ENCODE measurements at places on chromosomes 7 and 10.

GRCh38 chr7:116569737-116570136 is 44.9 kb downstream of the CAV1 start:
- no peak for DNase-seq

DNA sequence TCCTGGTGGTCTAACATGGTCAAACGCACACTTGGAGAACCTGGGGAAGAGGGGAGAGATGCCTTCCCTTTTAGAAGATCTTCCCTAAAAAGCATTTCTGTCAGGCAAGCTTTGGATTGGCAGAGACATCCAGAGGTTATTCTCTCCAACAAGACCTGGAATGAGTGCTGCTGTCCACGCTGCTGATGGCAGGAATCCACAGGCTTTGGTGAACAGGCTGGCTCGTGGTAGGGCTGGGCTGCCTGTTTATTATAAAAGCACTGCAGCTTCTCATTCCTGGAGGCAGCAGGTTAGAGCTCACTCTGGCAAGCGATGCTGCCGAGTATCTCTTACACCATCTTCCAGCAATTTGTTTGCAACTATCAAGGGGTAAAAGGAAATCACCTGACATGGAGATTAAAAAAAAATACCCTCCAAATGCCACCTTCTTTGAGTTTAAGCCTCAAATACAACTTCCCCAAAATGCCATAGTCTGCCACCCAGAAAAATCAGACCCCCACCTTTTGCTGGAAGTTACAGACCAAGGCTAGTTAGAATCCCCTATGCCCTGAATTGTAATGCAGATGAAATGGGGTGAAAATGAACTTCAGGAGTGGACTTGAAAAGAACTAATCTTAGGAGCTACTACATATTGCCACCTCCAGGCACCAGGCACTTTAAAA is 152.1 kb upstream of the KMT2E start:
- DNase-seq, result no peak

DNA sequence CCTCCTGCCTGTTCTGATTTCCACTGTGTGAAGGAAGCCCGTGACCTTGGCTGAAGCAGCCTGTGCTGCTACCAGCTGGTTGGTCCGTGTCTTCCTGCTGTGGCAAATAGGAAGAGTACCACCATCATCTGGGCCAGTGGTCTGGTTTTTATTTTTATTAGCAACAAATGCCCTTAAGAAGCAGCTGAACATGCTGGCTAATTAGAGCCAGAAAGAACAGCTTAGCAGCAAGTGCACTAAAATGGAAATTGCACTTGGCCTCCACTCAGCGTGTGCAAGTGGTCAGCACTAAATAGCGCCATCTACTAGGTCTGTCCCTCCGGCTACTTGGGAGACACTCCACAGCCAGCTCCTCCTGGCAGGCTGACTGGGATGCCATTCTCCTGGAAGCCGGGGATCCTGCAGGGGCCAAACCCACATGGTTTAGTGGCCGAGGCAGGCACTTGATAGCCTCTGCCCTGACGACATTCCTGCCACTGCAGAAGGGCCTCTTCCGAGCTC is 690.3 kb upstream of the FOXK1 start:
- no peak for DNase-seq

DNA sequence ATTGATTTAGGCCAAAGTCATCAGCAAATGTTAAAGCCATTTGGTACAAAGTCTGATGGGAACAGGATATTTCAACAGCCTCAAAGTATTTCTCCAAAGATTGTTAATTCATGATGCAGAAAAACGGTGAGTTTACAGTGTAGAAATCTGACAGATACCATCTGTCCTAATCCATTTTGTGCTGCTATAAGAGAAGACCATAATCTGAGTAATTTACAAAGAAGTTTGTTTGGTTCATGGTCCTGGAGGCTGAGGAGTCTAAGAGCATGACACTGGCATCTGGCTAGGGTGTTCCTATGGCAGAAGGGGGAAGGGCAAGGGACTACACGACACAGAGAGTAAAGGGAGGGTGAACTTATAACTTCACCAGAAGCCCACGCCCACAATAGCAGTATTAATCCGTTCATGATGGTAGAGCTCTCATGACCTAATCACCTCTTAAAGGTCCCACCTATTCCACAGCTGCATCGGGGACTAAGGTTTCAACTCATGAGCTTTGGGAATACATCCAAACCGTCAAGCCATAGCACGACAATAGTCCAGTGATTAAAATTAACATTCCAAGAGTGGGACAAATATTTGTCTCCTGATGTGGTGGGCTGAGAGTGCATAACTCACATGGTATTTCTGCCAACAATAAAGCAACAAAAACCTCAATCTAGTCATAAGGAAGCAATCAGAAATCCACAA is 298.6 kb upstream of the AKR1E2 start:
- DNase-seq, result no peak

- DNase-seq, result no peak
Observed at GRCh38 chr7:117283371-117283770, 39.5 kb downstream of the WNT2 start.

DNA sequence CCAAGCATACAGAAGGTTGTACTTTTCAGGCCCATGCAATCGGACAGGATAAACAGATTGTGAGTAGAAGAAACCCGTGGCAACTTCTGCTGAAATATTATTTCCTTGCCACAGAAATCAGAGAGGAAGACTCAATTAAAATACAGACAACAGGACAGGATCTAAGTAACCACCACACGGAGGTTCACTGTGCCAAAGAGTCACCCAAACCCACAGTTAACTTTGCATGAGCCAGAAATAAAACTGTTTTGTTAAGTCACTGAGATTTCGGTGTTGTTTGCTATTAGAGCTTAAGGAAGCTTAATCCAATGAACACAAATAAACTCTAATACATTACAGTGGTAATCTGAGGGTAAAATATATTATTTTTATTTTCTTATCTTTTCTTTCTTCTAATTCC is 14.0 kb downstream of the PNPLA8 start:
- DNase-seq, result no peak

GRCh38 chr10:35743851-35744250 is 101.8 kb upstream of the FZD8 start:
- no peak for DNase-seq

- DNase-seq, result no peak
Observed at GRCh38 chr10:127863231-127863825, 29.4 kb downstream of the CLRN3 start.

DNA sequence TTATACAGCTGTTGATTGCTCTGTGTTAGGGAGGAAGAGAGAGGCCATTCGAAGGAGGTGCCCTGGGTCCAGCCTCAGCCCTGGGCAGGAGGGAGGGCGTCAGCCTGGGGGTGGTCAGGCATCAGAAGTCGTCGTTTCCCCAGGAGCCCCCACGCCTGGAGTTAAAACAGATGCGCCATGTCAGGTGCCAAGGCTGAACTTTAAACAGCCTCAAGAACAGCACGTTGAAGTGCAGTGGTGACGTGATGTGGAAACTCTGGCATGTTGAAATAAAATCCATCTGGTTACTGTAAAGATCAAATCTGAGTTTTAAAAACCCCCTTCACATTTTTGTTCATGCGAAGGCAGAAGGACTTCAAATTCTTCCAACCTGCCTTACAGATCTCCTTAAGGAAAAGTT is 128.4 kb upstream of the PPP2R2D start:
- no peak for DNase-seq
